DMS79 (cell line): ENCODE measurements at places on chromosomes 7 and 10.

- no peak for DNase-seq
Measured at GRCh38 chr10:84540617-84541288, 212.4 kb downstream of the CCSER2 start.

- DNase-seq = no peak
Measured at GRCh38 chr10:76723844-76724243, 913.8 kb downstream of the KCNMA1 start.

- DNase-seq = no peak
Measured at GRCh38 chr7:102005933-102006480, 188.6 kb downstream of the CUX1 start.

GRCh38 chr7:91880016-91880412, 488 bp downstream of the MTERF1 start:
- DNase-seq = no peak

GRCh38 chr10:6272126-6272525, 69.4 kb downstream of the PFKFB3 start:
- DNase-seq = no peak

DNA sequence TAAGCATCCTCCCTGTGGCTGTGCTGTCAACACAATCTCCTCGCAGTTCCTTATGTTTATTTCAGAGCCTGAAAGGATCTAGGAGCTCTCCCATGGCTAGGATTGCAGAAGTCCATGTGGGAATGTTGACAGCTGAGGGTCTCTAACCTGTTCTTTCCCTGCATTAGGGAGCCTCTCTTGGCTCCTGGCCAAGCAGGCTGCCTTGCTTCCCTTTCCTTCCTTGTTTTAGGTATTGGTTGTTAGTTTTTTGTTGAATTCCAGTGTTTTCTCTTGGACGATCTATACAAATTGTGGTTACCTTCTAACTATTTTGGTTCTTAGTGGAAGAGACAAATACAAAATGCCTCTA, 171.8 kb downstream of the MLLT10 start:
- DNase-seq = no peak

DNA sequence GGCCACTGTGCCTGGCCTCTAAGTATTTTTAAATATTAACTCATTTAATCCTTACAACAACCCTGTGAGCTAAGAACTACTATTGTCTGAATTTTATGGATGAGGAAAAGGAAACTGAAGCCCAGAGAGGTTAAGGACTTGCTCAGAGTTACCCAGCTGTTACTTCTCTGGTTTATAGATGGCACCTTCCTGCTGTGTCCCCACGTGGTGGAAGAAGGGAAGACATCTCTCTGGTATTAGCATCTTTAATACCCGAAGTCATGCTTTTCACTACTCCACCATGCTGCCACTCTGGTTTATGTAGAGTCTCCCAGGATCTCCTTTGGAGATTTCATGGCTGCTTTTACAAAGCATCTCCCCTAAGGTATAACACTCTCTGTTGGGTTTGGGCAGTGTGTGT, 105.5 kb upstream of the MKLN1 start:
- DNase-seq = no peak

- DNase-seq = no peak
Measured at GRCh38 chr10:12418725-12419261, 69.4 kb downstream of the CAMK1D start.

GRCh38 chr7:47670729-47671128, 88.8 kb upstream of the TNS3 start:
- no peak for DNase-seq

- DNase-seq = no peak
Measured at GRCh38 chr7:44561962-44562621, 11.6 kb downstream of the DDX56 start.

DNA sequence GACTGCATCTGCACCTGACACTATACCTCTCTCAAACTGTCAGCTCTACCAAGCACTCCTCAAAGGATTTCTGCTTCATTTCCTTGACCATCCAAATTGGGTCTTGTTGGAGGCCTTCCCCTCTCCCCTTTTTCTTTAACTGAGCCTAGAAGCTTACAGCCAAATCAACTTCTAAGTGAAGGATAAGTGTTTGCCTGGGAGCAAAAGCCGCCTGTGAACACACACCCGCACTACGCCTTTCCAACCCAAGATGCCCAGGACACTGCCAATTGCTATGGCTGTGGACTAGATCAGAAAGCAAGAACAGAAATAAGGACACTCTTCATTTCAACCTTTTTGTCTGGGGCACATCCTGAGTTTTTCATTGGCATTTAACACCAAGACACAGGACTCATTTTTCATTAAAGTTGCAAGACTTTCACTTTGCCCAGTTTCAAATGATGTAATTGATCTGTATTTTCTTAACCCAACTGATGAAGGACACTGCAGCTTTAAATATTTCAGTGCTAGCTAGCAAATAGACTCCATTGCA, 52.8 kb downstream of the CPEB3 start:
- DNase-seq = peak; percentile 10

GRCh38 chr7:155457544-155458110, 302 bp upstream of the EN2 start:
- no peak for DNase-seq

GRCh38 chr10:30847199-30847598, 184.5 kb downstream of the ZNF438 start:
- DNase-seq = no peak

DNA sequence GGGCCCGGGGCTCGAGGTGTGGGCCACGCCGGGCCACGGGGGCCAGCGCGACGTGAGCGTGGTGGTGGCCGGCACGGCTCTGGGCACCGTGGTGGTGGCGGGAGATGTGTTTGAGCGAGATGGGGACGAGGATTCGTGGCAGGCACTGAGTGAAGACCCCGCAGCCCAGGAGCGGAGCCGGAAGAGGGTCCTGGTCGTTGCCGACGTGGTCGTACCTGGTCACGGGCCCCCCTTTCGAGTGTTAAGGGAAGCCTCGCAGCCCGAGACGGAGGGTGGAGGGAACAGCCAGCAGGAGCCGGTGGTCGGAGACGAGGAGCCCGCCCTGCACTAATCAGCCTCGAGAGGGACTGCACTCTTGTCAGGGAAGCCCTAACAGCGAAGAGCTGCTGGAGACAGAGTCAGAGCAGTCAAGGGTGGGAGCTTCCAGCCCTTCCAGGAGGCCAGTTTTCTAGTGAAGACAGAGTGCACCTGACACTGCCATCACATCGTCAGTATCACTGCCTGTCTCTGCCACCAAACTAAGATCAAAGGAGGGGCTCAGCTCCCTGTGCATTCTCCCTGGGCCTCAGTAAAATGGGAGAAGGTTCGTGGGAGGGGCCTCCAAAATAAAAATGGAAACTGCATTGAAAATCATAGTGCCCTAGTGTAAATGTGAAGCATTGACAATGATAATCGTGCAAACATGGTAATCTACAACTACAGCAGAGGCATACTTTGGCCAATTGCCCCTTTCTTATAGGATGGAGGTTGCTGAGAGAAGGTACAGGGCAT, 1.3 kb downstream of the MBLAC1 start:
- peak; percentile 31 for DNase-seq

DNA sequence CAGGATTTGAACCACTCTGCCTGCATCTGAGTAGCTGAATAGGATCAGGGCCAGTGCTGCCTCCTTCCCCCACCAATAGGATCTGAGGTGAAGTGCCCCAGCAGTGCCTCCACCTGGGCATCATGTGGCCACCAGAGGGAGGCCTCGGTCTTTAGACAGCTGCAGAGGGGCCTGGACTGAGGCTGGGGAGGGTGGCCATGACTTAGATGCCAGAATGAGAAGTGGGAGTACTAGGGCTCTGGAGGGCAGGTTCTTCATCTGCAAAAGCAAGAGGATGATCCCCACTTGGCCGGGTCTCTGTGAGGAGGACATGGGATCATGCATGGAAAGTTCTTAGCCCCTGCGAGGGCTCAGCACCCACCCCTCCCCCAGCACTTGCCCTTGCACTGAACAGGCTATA, 56.9 kb downstream of the NEUROG3 start:
- no peak for DNase-seq

DNA sequence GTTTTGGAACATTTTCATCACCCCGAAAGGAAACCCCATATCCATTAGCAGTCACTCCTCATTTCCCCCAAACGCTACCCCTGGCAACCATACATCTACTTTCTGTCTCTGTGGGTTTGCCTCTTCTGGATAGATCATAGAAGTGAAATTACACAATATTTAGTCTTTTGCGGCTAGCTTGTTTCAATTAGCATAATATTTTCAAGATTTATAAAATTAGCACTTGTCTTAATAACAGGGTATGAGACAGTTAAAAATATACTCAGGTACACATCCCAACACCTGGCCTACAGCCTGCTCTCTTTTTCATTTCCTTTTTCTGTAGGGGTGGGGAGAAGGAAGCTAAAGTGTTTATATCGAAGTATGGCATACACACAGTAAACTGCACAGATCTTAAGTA, 81.4 kb upstream of the LRGUK start:
- DNase-seq = no peak

DNA sequence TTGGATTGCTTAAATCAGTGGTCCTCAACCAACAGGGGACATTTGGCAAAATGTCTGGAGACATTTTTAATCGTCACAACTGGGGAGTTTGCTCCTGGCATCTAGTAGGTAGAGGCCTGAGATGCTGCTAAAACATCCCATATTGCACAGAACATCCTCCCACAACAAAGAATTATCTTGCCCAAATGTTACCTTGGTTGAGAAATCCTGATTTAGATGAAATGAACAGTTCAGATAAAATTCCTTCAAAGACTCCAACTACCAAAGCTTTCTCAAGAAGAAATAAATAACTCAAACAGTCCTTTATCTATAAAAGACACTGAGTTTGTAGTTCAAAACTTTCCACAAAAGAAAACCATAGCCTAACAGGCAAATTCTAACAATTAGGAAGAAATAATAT, 160.9 kb downstream of the SNX13 start:
- DNase-seq = no peak

GRCh38 chr7:106623853-106624252, 37.1 kb downstream of the CCDC71L start:
- DNase-seq = no peak

- DNase-seq = no peak
Measured at GRCh38 chr10:95293631-95294030, 2.8 kb upstream of the PDLIM1 start.

GRCh38 chr7:50718876-50719275, 63.8 kb downstream of the GRB10 start:
- DNase-seq = no peak

GRCh38 chr7:10824154-10824553, 149.5 kb upstream of the PHF14 start:
- no peak for DNase-seq

- no peak for DNase-seq
Measured at GRCh38 chr7:143390104-143390772, 9.1 kb downstream of the ZYX start.

DNA sequence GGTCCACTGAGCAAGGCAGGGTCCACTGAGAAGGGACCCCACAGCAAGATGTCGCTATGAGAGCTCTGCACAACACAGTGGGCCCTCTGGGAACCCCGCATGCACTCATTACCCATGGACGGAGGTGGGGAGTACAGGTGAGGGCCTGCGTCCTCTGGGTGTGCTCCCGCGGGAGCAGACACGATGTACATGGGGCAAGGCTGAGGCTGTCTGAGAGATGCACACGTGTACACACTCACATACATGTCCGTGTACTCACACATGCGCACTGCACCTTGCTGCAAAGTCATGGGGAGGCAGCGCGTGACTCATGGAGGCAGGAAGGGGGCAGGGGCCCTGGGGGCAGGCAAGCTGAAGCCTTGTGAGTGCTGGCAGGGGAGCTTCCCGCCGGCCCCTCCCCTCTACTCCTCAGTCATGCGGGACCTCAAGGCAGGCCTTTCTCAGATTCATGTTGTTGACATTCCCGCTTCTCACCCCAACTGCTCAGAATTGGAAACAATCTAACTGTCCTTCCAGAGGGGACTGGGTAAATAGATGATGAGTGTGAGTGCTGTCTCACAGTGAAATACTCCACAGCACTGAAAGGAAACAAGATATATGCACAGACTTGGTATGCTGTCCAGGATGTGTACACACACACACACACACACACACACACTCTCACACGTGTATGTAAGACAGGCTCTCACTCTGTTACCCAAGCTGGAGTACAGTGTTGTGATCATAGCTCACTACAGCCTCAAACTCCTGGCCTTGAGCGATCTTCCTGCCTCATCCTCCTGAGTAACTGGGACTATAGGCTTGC, 40.0 kb downstream of the GOLGA7B start:
- DNase-seq = no peak
